GM19239 (cell line): ENCODE measurements at places on chromosomes 3 and 15.

DNA sequence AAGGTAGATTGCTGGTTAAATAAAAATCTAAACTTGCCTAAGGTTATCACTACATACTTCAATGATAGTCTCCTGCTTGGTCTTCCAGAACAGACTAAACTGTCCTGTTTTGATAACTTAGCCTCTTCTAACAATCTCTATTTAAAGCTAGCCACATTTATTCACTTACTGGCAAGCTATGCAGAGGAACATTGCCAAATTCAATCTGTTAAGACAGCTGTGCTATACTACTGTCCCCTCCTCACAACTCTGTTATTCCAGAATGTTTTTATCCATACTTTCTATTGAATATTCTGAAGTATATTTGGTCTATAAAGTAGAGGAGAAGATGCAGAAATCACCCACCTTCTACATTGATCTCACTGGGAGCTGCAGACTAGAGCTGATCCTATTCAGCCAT lies 594.0 kb upstream of the CCDC54 start:
- no peak for DNase-seq

DNA sequence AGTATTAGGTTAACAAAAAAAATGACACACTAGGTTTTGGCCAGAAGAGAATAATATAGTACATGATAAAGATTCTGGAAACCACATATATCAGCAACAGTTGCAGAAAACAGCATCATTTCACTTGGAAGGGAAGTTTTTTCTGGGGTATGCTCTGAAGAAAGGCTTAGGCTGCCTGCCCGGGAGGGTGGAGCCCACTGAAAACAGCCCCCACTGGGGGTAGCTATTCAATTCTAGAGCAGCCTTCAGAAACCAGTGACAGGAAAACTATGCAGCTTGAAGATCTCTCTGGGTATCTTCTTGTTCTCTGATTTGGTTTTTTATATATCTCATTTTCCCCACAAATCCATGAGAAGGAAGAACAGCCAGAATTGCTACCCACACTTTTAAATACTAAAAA lies 43.2 kb downstream of the ZMAT3 start:
- DNase-seq, result no peak

- no peak for DNase-seq
Measured at GRCh38 chr3:113174801-113175485, 36.4 kb upstream of the BOC start.

DNA sequence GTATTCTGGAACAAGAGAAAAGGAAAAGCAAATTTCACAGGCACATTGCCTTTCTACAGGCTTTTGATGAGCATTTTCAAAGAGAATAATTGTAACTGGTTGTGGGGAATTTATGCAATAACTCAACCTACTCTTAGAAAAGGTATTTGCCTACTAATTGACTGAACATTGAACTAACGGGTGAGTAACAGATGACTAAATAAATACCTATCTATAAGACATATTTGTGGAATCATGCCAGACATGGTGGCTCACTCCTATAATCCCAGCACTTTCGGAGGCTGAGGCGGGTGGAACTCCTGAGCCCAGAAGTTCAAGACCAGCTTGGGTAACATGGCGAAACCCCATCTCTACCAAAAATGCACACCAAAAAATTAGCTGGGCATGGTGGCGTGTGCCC lies 367.7 kb downstream of the CGGBP1 start:
- DNase-seq, result no peak

- DNase-seq, result no peak
Measured at GRCh38 chr3:5021116-5022092, 42.2 kb downstream of the BHLHE40 start.

GRCh38 chr3:24512564-24513197 lies 18.0 kb upstream of the THRB start:
- DNase-seq, result no peak

DNA sequence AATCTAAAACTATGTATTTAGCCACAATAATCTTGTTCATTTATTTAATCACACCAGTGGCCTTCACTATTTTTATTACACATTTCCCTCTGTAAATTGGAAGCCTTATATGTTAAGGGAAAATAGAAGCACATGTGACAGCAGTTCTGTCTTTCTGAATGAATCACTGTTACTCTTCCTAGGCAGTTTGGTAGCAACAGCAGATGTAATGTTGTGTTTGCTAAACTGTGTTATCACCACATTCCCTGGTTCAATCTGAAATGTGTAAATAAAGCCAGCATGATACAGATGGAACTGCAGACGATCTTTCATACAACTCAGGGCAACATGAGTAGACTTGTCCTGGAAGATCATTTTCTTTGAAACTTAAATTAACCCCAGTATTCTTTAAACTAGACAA lies 220.1 kb downstream of the MCTP2 start:
- no peak for DNase-seq

- peak; percentile 58 for DNase-seq
Measured at GRCh38 chr3:10223676-10224639, 24.3 kb upstream of the TATDN2 start.

- no peak for DNase-seq
Measured at GRCh38 chr3:30455840-30456239, 150.6 kb upstream of the TGFBR2 start.

GRCh38 chr15:62927196-62927595 lies 115.4 kb upstream of the TPM1 start:
- no peak for DNase-seq

DNA sequence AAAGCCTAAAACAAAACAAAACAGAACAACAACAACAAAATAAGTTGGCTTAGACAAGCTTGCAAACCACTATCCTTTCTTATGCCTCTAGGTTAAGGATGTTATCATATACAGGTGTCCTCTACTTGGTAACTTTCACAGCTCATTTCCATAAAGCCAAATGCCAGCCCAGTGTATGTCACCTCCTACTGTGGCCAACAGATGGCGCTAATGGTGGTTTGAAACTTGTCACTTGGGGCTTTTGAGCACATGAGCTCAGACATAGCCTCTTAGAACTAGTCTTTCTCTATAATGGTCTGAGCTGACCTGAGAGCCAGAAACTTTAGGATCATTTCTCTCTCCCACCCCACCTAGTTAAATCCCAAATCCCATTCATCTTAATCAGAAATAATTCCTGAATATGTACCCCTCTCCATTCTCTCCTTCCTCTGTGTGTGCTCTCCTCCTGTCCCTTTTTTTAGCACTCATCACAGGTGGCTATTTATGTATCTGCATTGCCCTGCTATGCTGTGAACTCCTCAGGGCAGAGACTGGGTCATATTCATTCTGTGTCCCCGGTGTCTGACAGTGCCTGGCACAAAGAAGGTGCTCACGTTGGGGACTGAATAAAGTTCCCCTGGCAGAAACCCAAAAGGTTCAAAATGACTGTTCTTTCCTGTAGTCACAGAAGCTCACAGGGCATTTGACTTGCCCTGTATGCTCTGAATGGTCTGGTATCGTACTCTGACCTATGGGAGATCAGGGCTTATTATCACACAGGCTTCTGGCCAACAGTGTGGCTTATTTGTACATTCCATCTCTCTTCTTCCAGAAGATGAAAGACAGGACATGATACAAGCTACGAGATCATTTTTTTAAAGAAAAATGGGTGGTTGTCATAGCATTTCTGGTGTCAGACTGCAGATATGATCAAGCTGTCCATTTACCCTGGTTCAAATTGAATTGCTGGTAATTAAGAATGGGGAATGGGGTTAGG lies 319.3 kb upstream of the AZI2 start:
- peak; percentile 16 for DNase-seq

DNA sequence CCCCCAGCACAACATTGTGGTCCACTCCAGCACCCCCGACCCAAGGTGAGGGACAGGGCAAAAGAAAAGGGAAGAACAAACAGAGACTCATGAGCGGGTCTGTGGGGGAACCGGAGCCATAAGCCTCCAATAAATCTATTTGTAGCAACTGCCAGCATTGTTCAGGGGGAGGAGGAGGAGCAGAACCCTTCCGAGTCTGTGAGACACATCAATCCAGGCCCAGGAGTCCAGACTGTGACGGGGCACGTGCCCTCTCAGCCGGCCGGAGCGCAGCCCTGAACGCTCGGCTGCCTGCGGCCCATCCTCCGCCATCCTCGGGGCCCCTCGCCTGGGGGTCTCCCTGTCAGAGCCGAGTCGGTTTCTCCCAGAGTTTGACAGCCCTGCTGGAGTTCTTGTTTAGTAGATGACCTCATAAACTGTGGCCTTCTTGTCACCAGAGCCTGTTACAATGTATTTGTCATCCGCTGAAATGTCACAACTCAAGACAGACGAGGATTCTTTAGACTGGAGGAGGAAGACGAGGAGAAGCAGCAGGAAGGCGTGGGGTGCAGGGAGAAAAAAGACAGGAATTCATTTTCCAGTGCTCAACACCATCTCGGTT lies 47.9 kb downstream of the TLE3 start:
- DNase-seq, result no peak

DNA sequence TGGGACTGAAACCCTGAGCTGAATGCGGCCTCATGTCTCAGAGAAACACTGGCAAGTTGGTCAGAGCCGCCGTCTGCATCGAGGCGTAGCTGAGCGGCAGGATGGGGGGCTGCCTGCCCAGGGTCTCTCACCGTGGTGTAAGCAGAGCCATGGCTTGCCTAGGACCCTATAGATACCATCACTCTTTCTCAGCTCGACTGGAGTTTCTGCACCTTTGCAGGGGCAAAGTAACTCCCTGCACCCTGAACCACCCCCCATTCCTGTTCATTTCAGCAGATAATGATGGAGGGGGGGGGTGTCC lies 28.4 kb upstream of the NR2E3 start:
- no peak for DNase-seq

GRCh38 chr3:29185706-29186105 lies 95.2 kb upstream of the RBMS3 start:
- no peak for DNase-seq

- no peak for DNase-seq
Measured at GRCh38 chr3:70994644-70995043, 588.9 kb downstream of the FOXP1 start.

GRCh38 chr15:60966316-60966715 lies 262.8 kb downstream of the RORA start:
- DNase-seq, result no peak

DNA sequence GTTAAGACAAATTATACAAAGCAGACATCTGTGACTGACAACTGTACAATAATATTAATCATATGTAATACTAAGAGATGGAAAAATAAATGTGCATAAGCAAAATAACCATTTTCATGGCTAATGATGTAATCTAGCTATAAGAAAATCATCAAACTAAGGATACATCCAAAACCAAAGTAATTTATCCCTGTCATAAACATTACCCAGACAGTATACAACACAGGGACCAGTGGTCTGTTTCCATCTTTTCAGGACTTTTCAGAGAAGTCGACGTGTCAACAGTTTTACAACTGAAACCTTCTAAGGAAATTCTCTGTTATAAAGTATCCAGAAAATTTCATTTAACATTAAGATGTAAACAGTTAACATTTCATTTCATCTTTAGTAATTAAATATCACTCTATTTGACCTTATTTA lies 11.0 kb downstream of the THBS1 start:
- DNase-seq, result no peak

GRCh38 chr3:14457999-14458398 lies 55.6 kb downstream of the SLC6A6 start:
- no peak for DNase-seq

DNA sequence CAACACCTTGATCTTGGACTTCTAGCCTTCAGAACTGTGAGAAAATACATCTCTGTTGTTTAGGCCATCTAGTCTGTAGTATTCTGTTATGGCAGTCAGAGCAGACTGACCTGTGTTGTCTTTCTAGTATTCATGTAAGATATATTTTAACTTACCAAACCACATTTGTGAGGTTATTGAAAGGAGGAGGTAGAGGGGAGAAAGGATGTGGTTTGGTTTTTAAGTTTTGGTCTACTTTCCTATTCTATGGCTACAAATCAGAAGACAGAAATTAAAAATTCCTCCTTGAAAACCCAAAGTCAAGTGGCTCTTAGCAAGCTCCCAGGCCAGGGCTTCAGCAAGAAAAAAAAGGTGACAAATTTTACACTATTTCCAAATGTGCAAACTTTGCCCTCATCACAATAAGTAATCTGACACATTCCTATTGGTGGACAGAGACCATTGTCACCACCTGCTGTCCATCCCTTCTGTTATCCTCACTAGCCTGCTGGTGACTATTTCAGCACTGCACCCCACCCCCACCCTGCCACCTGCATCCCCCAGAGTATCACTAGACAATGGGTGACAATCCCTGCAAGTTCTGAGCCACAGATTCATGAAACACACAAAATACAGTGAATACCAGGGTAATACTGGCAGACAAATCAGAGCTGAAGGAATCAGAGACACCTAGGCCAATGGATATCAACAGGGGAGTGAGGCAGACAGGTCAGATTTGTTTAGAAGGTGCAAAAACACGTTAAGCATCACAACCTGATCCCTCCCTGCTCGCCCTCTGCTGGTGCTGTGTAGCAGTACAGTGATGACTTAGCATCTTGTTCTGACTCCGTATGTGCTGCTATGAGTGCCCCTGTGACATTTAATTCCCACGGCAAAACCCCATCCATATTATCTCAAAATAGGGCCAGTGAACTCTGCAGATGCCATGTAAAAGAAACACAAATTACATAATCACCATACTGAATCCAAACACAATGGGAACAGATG lies 79.0 kb upstream of the DCLK3 start:
- DNase-seq, result peak; percentile 18

- DNase-seq, result no peak
Measured at GRCh38 chr15:49622561-49622960, 1.7 kb downstream of the DTWD1 start.

DNA sequence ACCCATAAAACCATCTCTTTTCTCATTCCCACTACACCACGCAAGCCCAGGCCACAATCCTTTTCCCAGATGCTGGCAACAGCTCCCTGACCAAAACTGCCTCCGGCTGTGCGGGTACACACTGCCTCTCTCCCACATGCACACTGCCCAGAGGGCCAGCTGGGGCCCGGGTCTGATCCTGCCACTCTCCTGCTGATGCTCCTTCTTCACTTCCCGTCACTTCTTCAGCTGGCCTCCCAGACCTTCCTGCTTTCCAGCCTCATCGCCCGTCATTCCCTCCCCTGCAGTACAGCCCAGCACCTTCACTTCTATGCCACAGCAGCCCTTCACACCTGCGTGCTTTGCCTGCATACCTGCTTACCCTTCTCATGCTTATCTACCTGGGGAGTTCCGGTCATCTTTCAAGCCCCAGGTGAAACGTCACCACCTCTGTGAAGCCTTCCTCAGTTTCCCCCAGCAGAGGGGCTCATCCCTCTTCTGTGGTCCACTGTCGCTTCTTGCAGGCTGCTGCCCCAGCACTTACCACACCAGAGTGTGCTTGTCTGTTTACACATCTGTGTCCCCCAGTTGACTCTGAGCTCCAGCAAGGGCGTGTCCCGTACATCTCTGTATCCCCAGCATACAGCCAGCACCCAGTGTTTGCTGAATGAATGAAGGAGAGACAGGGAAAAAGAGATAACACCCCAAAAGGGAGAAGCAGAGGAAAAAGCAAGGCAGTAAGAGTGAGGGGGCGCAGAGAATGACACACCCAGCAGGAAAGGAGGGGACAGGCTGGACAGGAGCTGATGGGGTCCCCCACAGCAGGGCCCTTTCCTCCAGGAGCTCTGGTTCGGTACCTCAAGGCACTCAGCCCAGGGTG lies 22.2 kb downstream of the GRAMD2A start:
- no peak for DNase-seq

DNA sequence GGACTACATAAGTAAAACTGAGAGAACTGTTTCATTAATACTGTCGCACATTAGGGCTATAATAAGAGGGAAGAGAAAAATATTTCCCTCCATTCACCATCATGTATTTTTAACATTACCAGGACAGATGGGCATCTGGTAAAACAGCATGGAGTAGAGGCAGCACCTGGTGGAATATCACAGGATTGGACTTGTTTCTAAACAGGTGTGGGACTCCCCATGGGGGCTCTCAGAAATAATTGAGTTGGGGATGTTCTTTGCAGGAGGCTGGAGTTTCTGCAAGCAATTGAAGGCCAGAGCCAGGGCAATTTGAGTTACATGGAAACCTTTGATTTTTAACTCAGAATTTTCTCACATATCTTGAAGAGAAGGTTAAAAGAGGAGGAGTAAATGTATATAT lies 8.4 kb upstream of the MINDY2 start:
- no peak for DNase-seq
